ENCODE measurements at places on chromosomes 7 and 10. TPM values are rescaled to one million over a fixed set of nuclear protein-coding genes. Genes with fewer than 3 reads are reported as not detected.

GRCh38 chr10:58555930-58556311, 43.2 kb downstream of the BICC1 start:
- no peak for DNase-seq

The CPXM2 gene
- not detected for total RNA-seq

The TPST1 gene
- total RNA-seq = 4.2 TPM

DNA sequence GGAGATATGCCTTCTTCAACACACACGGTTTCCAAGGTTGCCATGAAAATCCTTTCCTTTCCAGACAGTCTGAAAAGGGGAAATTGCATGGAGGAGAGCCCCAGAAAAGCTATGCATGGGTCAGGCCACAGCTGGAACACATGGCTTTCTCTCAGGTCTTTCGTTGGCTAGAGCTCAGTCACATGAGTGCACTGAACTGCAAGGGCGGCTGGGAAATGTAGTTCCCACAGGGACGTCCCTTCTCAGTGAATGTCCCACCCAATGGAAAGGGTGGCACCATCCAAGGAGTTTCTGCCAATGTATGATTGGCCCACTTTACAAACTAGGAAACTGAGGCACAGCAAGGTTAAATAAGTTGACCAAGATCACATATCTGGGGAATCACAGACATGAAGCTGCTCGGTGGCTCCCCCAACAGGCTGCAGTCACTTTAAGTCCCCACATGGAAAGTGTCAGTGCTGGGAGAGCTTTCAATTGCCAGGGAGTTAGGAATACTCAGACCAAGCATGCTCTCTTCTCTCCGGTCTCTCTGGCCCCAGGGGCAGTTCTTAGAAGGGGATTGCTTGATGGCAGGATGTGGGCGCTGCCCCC, 571.3 kb downstream of the GLRX3 start:
- DNase-seq = no peak

DNA sequence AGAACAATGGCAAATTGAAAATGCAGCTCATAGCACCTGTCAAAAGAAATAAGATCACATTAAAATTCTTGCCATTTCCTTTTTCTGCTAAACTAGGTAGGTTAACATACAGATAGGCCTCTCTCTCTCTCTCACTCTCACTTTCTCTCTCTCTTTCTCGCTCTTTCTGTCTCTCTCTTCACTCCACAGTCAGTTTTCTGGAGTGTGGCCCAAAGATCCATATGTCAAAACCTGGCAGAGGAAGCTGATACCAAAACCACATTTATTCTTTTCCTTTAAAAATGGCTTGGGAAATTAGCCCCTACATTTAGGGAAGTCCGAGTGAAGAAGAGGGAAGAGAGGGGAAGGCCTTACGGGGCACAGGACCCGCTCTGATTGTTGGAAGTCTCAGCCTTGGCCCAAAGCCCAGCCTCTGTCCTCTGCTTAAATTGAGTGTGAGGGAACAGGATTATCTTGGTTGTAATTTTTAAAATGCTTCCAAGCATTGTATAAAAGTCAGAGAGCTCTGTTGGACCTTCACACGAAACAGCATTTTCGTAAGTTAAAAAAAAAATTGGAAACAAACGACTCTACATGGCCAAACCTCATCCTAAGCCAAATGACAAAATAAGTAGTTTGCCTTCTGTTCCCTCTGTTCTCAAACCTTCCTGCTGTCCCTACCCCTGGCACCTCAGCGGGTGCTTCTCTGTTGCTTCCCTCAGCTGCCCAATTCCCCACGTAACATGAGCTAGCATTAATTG, 83.2 kb downstream of the FRMD4A start:
- no peak for DNase-seq

GRCh38 chr7:135790371-135790977, 41.9 kb upstream of the FAM180A start:
- DNase-seq = no peak

The HYAL4 gene
- not detected for total RNA-seq

- no peak for DNase-seq
These were observed 1.7 kb upstream of the SPACDR start for GRCh38 chr7:100465702-100466311.

DNA sequence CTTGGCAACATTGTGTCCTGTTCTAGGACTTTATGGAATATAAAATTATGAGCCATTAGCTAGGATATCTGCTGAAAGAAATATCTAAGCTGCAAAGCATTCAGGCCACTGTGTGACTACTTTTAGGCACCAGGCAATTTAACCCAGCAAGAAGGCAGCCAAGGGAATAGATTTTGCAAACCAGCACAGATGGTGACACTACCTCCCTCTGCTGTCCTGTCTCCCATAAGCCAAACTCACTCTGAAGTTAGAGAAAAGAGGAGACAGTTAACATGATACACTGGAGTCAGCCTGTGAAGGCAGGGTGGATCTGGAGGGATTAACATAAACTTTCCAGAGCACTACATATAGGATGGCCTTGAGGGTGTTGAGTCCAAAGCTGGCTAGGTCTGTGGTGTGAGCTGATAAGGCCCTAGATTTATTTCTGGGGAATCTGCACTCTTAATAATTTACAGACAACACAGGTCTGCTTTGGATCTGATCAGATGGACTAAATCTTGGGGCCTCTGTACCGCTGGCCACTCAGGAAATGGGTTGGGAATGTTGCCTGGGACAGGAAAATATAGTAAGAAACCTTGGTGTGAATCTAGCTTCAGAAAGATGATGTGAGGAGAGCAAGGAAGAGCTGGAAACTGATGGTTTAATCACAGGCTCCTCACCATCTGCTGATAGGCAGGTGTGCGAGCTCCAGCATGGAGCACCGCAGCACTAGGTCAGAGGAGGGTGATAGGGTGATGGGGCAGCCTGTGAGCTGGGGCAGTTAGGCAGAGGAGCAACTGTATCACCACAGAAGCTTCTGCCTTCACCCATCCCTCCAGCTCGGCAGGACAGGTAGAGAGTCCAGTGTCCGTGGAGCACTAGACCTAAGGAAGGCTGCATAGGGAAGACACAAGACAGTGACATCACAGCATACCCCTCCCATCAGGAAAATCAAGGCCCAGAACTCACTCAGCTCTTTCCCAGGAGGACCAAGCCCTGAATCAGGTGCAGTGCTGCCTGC, 229.9 kb upstream of the PRSS1 start:
- DNase-seq = no peak

DNA sequence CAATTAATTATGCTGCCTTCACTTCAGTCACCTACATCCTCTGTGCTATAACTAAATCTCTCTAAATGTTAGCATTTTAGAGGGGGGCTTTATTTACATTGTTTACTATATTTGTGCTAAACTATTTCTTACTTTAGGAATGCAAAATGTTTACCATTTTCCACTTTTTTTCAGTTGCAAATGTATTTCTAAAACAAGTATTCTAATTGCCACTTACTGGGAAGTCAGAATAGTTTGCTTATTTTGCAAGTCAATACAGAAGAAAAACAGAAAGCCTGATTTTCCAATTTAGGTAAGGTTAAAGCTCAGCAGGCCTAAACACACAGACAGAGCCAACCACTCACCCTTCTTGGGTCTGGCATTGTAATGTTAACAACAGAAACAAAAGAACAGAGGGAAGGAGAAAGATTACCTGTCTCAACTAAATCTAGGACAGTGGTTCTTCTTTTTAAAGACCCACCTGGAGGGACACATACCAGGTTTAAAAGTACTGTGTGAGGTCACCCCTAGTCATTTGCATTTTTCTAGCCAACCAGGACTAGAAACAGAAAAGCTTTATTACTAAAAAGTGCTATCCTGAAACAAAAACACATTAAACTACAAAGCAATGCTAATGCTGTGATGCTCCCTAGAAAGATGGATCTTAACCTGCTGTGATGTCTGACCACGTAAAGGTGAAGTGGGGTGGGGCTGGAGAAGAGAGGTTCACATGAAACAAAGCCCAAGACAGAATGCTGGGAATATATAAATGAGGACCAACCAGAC, 178.2 kb downstream of the SLC25A13 start:
- DNase-seq = no peak

DNA sequence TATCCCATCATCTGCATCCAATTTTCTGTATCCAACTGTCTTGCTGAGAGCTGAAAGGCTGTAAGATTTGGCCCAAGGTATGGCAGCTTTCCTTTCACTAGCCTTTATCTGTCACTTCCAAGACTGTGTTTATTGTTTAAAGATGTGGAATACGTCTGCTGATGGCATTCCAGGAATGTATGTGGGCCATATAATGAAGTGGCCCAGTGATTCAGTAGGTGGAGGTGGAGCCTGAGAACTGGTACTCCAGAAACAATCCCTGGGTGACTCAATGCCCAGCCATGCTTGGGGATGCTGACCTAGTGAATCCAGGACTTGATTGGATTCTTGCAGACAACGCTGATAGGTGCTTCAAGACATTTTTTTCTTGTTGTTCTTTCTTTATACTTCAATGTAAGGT, 13.5 kb downstream of the NEUROD6 start:
- no peak for DNase-seq

DNA sequence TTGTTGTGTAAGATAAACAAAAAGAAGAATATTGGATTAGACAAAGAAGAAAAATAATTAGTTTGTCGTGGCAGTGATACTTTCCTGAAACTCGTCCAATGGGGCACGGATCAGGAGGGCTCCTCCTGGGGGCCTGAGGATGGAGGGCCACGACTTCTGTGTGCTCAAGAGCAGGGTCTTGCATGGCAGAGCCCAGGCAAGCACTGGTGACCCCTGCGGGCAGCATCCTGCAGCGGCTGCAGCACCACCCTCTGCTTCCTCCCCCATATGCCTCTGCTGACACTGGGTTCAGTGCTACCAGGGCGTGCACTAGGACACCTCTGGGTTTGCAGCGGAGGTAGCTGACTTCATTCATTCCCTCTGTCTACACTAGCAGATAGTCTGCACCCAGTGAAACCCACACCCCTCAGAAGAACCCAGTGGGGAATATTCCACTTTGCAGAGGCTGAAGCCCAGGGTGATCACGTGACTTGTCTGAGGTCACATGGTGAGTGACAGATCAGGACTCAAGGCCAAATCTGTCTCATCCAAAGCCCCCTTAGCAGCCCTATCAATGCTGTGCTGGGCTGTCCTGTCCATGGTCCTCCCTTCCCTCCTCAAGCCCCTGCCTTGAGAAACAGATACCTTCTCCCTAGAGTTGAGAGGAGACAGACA, 375.5 kb downstream of the TCERG1L start:
- DNase-seq = no peak

The CADPS2 gene
- total RNA-seq = not detected

DNA sequence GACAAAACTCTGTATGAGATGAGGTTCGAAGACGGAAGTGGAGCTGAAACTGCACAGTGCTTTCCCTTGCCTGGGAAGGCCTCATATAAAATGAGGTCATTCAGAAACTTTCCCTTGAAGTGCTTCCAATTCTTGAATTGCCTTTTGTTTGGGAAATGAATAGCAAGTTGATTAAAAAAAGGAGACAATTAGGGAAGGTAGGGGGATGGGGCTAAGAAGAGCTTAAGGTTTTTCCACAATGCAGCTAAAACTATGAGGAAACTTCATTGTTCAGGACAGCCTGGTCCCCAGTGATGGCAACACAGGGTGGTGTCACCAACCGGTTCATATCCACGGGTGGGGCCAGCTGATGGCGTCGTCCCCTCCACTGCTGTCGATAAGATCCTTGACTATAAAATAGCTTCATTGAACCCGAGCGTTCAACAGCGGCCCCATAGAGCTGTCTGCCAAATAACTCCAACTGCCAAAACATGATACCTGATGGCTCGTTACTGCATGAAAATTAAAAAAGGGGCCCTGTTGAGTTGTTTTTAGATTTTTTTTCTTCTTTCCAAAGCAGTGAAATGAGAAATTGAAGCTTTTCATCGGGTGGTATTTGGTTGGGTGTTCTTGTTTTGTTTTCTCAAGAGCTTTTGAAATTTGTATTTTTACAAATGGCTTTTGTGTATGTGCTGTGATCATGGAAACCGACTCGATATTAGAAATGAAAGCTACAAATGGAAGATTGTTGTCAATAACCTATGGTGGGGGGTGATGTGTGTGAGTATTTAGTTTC, 2.8 kb upstream of the CELF2 start:
- DNase-seq = no peak

The LRRC18 gene
- not detected for total RNA-seq

The C10orf71 gene
- not detected for total RNA-seq

The IL2RA gene
- 1,064 TPM for total RNA-seq

DNA sequence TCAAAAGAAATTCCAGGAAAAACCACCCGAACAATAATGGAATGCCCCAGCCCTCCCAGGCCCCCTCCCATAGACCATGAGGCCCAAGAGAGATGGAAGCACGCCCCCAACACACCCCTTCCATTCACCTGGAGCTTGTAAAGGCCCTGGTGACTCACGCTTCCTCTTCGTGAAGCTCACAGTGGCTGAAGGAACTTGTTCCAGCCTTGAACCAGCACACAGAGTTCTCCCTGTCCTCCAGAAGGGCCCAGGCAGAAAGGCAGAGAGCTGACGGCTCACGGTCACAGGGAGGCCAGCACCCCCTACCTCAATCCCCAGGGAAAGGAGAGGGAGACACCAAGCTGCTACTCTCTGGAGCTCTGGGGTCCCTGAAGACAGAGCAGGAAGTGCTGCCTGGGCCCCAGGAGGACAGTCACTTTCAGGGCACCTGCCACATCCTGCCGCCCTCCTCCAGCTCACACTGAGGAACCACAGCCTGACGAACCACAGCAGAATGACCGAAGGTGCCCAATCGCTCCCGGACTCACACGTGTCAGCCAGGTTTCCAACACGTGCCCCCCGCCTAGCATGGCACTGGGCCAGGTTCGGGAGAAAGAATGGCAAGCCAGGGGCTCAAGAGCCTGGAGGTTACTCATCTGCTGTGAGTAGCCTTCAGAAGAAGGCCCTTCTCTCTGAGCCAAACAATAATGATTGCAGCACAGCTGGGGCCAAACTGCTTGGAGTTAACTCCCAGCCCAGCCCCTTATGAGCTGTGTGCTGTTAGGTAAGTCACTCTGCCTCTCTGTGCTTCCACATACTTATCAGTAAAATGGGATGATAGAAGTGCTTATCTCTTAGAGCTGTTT, 52.8 kb downstream of the DLG5 start:
- peak; percentile 78 for DNase-seq

Data from natural killer cell treated with Interleukin-12 subunit alpha and Interleukin-12 subunit beta and Interleukin-15 and Interleukin-18, amount 100 ng/mL, for 72 hours (primary cell).